Natural killer cell (primary cell): ENCODE measurements at places on chromosomes 3 and 15.
A peak's percentile ranks its signal among the peaks of the same experiment; 100 is the strongest.

DNA sequence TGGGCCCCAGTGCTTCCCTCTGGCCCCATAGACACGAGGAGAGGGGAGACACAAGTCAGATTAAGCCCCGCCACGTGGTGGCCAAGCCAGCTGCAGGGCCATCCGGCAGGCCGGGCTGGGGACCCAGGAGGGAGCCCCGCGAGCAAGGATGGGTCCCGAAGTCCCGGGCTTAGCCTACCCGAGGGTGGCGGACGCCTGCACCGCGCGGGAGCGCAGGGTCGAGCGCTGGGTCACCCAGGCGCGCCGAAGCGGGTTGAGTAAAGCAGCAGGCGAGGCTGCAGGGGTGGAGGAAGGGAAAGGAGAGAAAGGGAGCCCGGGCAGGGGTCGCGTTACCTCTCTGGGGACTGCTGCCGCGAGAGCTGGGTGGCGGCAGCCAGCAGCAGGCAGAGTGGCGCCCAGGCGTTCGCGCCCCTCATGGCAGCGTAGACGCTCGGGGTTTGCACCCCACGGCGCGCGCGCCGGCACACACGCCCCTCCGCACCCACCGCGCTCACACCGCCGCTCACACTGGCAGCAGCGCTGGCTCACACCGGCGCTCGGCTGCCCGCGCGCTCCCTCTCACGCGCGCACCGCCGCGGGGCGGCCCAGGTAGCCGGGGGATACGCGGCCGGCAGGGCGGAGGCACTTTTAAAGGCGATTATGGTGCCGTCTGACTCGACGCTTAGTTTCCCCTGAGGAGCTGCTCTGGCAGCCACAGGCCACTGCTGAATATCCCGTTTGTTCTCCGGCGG is at the start of gene PCOLCE2:
Gene PCOLCE2 (minus strand): TSS at position 603 of the 731 bp plus-strand sequence. CDS start 187 bp downstream, at position 416.
- peak; percentile 7 for DNase-seq

GRCh38 chr15:82643992-82644391 is 3.2 kb downstream of the CPEB1 start:
- DNase-seq: no peak

DNA sequence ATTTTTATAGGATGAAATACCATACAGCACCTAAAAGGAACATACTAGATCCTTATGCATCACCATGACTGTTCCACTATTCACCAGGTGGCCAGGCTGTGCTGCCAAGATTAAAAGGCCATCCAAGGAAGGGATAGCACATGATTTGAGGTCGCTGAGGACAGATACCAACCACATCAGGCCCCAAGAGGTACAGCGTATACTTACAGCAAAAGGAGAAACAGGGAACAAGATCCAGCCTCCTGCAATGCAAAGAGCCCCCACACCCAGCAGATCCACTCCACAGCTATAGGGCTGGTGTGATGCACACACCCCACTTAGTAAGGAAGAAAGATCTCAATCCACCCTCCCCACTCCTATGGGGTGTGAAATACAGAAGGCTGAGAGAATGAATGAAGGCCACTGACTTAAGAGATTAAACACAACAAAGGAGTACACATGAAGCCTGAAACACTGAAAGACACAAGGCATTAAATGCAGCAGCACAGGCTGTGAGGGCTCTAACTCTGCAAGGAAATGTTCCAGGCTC is 32.0 kb upstream of the ZNF445 start:
- DNase-seq: no peak

GRCh38 chr3:65749066-65749465 is 289.7 kb downstream of the MAGI1 start:
- no peak for DNase-seq

GRCh38 chr3:114318295-114318694 is 24.5 kb downstream of the TIGIT start:
- DNase-seq: no peak

- no peak for DNase-seq
Measured at GRCh38 chr3:195411836-195412235, 31.0 kb downstream of the ACAP2 start.

DNA sequence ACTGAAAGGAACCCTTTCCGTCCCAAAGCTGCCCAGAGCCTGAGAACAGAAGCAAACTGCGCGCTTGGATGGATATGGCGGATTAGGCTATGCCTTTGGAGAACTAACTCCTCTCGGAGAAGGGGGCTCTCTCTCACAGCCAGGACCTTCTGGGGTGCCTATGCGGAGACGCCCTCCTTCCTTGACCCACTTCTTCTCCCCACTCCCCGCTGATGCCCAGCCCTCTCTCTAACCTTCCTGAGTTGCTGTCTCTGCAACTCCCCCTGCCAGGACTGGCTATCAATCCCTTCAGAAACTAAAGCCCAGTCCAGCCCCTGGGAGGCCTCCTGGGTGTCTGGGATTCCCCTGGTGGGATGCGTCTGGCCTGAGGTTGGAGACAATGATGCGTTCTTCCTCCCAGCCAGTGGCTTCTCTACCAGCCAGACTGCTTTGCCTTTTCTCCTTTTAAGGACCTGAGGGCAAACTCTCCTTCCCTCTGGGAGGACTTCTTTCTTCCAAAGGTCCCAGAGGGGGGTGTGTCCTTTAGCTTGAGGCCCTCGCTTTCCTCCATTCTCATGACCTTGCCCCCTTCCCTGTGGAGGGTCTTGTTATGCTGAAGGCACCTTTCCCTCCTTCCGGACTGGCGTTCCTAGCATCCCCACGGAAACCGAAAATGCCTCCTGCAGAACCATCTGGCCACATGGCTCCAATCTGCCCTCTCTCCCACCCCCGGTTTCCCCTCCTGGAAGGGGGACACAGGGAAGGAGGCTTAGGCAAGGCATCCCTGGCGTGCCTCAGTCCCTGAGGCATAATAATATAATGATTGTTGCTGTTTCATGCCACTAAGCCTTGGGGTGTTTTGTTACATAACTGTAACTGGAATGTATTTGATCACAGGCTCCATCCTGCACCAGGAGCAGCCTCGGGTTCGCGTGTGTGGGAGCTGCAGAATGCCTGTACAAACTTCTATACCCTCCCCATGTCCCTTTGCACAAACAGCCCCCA is 63.4 kb upstream of the C15orf39 start:
- DNase-seq: no peak

- no peak for DNase-seq
Measured at GRCh38 chr3:161250116-161250515, 29.0 kb downstream of the NMD3 start.

DNA sequence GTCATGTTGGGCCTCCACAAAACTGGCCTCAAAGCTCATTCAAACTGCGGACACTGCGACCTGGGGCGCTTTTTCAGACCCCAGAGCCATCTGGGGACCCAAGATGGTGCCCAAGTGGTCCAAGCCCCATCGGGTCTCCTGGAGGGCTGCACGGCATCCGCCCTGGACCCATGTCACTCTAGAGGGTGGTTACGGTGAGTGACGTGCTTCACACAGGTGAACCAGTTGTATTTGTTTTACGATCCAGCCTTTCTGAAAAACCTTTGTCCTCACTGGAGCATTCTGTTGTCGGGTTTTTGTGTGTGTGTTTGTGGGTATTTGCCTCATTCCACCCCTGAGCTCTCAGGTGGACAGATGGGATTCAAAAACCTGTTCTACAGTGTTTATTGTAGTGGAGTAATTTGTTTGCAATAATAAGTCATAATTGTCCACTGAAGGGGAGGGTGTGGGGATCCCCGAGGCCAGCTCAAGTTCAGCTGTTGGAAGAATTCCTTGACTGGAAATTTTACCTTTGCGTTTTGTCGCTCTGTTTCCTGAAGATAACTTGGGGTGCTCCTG is 1.9 kb downstream of the SLC51A start:
- no peak for DNase-seq

DNA sequence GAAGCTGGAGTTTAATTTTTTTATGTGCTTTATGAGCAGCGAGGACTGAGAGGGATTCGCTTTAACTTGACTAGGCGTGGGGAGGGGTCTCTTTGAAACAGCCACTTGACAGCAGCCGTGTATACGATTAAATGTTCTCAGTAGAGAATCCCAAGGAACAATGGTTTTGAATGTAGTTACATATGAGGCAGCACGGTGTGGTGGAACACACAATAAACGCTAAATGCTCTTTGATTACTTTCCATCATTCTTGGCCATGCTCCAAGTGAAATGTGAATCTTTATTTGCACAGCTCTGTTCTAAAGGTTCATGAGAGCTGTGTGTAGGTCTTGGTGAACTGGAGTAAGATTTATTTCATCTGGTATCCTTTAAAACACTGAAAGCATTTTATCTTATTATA is 251.4 kb upstream of the TGFBR2 start:
- no peak for DNase-seq

DNA sequence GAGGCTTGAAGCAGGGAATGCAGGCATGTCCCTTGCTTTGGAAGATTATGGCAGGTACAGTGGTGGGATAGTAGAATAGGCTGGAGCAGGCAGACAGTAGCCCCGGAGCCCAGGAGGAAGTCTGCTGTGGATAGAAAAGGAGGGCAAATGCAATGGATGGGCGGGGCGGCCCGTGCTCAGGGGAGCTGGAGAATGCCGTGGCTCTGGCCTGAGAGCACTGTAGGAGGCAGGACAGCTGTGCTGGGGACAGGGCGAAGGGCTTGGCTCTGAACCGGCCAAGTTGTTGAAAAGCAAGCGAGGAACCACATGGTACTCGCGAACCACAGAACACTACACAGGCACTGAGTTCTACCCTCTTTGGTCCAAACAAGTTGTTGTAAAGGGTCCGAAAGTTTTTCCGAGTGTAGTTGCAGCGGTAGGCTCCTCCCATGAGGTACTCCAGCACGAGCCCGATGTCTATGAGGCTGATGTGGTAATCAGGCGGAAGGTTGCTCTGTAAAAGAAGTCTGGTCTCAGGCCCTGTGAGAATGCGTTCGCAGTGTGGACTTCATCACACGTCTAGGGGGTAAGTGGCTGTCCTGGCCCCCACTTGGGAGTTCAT is 54.7 kb downstream of the TRPM1 start:
- no peak for DNase-seq

DNA sequence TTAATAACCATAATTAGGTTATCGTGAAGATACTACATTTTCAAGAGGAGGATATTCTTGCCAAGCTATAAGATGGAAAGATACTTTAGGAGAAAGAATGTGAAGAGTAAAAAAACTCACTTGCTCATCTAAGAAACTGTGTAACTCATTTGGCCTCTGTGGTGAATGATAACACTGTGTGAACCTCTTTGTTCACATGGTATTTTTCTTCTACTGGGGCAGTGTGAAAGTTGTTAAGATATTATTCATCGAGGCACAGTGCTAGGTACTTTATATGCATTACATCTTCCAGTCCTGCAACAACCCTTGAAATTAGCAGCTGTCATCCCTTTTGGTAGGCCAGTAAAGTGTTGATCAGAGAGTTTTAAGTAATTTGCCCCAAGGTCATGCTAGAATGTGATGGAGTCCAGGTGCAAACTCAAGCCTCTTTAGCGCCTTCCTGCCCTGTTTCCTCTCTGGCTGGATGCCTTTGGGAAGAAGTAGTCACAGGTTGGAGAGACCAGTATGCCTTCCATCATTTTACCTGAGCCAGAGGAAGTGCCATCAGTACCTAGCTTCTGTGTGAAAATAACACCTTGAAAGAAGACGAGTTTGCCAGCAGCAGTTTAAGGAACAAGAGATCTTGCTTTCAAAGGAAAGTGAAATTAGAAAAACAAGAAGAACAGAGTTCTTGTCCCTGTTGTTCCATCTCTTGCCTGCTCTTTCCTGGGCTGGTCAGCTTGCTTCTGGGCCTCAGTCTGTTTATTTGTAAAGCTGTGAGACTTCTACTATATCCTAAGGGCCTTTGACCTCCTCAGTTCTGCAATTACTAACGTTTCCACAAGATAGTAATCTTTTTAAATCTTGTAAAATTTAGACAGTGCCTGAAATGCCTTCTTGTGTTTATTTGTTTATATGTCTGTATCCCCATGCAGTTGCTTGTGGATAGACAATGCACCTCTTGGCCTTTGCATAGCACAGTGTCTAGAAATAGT is 179.3 kb downstream of the FNDC3B start:
- no peak for DNase-seq

GRCh38 chr3:66404903-66405700 is 95.7 kb downstream of the LRIG1 start:
- DNase-seq: no peak

- no peak for DNase-seq
Measured at GRCh38 chr3:32376115-32376514, 15.5 kb upstream of the CMTM7 start.

DNA sequence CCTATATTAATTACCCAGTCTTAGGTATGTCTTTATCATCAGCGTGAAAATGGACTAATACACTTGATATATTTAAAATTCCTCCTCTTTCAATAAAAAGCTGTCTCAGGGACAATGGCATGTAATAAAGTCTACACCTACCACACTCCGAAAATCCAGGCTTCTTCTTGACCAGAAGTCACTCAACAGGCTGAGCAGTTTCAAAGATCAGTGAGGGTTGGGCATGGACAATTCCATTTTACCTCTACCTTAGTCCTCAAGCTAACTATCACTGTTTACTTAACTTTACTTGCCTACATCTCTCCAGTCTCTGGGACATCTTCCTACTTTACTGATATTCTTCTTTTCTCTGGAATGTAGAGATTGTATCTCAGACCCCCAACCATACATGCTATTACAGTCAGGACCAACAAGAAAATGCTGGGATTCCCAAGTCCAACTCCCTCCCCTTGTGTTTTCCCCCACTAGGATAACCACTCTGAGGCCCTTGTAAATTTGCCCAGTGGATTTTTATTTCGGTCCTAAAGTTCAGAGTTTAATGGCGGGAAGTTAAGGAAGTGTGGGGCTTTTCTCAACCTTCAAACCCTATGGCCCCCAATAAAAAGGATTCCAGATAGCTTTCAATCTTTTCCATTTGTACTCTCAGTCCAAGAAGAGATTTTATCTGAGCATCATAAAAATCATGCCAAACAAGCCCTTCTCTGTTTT is 137.1 kb upstream of the TSC22D2 start:
- no peak for DNase-seq

DNA sequence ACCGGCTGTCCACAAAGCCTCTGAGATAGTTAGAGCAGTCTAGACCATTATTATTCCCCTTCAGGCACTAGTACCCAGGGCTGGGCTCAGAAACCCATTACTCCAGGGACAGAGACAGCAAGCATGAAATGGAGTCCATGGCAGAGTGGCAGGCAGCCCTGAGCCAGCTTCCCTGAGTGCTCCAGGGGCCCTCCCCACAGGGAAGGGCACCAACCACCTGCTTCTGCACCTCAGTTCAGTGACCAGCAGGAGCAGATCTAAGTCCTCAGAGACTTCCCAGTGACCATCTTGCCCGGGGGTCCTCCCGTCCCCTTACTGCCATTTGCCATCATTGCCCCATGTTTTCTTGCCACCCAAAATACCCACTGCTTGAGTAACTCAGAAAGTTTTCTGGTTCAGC is 62.0 kb downstream of the DAPK2 start:
- DNase-seq: no peak

- peak; percentile 31 for DNase-seq
Measured at GRCh38 chr15:64583519-64583918, 123.1 kb downstream of the ZNF609 start.

DNA sequence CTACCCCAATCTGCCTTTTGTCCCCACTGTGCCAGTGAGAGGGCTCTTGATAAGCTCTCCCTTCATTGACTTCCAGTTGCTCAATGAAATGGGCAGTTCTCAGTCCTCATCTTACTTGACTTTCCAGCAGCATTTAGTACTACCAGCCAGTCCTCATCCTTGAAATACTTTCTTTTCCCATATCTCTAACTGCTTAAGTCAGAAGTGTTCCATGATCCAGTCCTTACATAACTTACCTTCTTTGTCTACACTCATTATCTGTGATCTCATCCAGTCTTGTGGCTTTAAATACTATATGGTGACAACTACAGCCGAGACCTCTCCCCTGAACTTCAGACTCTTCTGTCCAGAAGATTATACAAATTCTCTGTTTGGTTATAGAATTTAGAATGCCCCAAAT is 28.7 kb downstream of the RARRES1 start:
- DNase-seq: no peak
